ENCODE measurements at places on chromosomes 7 and 10.
A peak's percentile ranks its signal among the peaks of the same experiment; 100 is the strongest.

DNA sequence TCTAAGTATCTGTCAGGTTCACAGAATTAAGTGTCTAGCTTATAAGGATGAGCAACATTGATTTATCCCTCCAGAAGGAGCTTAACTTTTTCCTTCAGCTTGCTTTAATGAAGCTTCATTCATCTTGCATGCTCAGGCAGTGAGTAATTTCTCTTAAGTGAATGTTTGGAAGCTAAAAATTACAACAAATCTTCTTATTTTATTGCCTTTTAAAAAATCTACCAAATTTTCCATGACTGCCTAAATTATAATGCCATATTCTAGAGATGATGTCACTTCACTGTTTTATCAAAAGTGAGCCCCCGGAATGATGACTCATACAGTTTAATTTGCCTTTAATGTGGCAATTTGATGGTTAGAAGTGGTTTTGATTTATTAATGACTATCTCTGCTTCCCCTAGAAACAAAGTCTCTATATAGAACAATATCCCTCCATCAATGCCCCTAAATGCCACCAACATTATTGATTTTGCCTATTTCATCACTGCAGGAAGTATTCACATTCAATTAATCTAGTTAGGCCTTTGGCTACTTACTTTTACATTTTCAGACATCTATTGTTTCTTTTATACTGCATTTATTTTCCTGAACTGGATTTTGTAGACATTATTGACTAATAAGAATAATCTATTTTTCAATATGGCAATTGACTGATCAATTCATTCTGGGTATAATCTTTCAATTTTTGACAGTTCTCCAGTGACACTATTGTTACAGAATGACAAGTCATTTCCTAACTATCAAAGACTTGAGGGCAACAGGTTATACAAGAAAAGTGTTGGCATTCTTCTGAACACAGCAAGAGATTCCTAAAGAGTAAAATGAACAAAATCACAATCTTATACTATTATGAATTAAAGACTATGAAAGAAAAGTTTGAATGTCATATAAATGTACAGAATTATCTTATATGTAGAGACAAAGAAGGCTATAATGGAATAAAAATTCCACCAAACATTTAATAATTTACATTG lies 139.3 kb upstream of the ODAD2 start:
- DNase-seq: no peak

DNA sequence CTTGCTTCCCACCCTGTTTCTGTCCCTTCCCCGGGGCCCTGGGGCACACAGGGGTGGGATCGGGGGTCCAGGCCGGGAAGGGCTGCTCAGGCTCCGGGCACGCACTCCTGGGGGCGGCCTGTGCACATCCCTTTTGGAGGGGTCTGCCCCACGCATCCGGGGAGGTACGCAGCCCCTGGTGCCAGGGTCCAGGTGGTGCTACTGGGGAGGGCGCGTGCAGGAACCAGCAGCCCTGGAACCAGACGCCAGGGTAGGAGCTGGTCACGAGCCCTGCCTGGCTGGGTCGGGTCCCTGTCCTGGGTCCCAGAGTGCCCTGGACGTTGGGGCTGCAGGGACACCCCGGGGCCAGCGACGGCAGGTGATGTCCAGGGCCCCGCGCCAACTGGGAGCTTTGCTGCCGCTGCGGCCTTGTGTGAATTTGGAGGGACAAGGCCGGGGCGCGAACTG lies 53.4 kb downstream of the GLRX3 start:
- no peak for DNase-seq

DNA sequence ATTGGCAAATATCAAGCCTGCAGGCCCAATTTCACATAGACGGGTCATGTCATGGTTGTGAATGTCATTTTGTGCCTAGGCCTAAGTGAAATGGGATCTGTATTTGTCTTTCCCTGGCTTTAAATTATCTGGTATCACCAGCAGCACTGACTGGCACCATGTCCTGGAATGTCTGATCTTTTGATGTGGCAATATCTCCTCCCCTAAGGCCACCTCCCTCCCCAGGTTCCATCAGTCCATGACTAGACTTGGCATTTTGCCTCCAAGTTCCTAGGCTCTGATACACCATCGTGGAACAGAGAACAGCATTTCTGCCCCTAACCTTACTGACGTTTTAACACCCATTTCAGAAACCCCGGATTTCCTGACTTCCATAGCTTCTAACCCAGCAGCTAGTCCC lies 513.9 kb downstream of the GALNT17 start:
- no peak for DNase-seq

DNA sequence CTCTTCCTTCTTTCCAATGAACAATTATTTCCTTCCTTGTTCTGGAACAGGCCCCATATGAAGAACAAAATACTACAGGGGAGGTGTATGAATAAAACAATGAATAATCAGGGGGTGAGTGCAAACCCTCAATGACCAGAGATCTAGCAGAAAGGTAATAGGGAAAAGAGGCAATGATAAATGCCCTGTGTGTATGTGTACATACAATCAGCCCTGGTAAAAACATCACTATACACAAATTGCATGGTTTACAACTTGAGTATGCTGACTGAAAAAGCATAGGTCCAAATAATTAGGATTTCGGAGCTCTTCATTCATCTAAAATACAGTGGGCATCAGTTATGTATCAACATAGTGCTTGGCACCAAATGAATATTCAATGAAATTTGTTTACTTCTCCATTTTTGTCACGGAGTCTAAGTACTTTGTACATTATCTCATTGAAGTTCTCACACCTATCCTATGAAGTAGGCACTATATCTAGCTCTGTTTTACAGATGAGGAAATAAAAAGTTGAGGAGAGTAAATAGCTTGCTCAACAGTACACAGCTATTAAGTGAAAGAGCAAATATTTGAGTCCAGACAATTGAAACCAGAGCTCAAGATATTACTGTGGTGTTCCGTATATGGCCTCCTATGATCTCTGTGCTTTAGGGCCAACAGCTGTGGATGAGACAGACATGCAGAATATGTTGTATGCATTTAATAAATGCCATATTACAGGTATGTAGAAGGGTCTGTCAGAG lies 1065.4 kb downstream of the SORCS3 start:
- no peak for DNase-seq

- no peak for DNase-seq
Observed at GRCh38 chr10:76133597-76134255, 702.3 kb downstream of the LRMDA start.

DNA sequence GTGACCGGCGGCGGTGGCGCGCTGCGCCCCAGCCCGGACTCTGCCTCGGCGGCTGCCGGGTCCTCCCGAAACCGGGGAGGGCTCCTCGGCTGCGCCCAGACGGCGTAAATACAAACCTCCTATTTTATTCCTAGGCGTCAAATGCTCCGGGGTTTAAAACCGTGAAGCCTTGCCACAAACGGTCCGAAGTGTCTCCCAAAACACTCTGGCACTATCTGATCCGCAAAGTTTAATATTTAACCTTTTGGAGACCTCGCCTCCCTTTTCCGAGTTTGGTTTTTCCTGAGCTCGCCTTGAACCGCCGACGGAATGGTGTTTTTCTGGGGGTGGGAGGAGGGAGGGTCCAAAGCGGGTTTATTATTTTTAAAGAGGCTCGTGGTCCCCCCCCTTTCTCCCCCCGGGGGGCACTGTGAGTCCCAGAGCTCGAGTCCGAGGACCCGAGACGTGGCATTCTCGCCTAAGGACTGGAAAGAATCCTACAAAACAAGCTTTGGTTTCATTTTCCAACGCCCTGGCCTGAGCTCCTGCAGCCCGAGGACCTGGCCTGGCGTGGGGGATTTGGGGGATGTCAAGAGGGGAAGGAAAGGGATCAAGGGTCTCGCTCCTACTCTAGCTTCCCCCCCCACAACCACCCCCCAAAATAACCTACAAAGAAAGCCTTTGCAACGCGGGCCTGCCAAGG lies 1.8 kb downstream of the TNRC18 start:
- peak; percentile 67 for DNase-seq

DNA sequence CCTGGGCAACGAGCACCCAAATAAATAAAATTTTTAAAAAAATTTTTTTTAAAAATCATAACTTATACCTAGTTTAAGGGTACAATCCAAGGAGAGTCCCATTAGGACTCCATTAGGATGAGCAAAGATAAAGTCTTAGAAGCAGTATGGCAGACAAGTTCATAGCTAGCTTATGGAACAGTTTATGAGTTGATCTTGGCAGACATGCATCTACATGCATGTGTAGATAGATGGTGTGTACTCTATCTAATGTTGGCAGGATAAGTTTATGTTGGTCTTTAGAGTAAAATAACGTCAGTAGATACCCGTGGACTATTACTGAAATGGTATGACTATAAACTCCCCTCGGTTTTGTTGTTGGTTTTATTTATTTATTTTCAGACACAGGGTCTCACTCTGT lies 40.2 kb downstream of the NSUN6 start:
- no peak for DNase-seq

DNA sequence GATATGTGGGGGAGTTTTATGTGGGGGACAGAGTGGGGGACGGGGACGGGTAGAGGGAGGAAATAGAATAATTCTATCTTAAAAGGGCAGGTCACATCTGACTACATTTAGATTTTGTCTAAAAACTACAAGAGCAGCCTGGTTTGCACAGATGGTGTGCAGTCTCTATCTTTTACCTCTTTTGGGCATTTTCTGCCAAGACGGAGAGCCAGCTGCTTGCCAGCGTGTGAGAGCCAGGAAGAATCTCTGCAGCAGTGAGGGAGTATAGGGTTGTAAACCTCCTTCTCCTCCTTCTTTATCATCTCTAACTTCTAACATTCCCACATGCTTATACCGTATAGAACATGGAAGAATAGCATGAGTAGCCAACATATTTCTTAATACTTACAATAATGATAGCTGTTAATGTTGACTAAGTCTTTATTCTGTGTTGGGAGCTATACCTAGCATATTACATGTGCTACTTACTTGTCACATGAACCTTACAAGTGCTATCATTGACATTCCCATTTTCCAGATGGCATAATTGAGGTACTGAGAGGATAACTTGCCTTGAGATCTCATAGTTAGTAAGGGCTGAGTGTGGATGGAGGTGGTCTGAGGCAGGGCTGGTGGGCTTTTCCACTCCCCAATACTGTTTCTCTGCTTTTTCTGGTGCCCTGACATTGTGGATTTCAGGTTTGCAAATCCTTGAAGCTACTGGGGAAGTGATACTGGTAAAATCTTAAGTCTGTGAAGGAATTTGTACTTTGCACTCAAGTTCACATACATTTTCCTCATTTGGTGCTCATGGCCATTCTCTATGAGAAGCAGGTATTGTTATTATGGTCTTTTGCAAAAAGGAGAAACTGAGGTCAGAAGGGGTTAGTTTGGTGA lies 1.1 kb downstream of the ENTPD1 start:
- DNase-seq: no peak

DNA sequence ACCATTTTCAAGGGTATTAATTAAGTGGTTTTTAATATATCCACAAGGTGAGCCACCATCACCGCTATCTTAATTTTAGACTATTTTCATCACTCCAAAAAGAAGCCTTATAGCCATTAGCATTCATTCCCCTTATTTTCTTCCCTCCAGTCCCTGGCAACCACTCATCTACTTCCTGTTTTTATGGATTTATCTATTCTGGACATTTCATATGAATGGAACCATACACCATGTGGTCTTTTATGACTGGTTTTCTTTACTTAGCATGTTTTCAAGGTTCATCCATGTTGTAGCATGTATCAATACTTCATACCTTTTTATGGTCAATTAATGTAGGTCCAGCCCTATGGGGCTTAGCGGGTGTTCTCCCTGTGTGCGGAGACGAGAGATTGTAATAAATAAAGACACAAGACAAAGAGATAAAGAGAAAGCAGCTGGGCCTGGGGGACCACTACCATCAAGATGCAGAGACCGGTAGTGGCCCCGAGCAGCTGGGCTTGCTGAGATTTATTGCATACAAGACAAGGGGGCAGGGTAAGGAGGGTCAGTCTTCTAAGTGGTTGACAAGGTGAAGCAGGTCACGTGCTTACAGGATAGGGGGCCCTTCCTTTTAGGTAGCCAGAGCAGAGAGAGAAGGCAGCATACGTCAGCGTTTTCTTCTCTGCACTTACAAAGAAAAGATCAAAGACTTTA lies 14.6 kb downstream of the WBP1L start:
- DNase-seq: peak; percentile 36

- no peak for DNase-seq
Observed at GRCh38 chr10:75474106-75474505, 42.7 kb downstream of the LRMDA start.

DNA sequence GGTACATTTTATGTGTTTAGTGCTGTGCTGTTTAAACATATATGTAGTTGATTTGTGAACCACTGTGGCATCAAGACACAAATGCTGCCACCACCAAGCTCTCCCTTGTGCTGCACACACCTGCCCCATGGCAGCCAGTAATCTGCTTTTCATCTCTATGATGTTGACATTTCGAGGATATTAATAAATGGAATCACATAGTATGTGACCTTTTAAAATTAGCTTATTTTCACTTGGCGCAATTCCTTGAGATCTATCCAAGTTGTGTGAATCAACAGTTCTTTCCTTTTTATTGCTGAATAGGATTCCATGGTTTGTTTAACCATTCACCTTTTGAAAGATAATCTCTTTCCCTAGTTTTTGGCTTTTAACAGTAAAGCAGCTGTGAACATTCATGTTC lies 73.1 kb downstream of the BMPR1A start:
- no peak for DNase-seq

- peak; percentile 71 for DNase-seq
Observed at GRCh38 chr7:47266131-47266706, 315.7 kb downstream of the TNS3 start.

GRCh38 chr10:23325132-23325531 lies 19.5 kb downstream of the C10orf67 start:
- DNase-seq: no peak
